WERI-Rb-1 (cell line): ENCODE measurements at places on chromosomes 6 and 20.

DNA sequence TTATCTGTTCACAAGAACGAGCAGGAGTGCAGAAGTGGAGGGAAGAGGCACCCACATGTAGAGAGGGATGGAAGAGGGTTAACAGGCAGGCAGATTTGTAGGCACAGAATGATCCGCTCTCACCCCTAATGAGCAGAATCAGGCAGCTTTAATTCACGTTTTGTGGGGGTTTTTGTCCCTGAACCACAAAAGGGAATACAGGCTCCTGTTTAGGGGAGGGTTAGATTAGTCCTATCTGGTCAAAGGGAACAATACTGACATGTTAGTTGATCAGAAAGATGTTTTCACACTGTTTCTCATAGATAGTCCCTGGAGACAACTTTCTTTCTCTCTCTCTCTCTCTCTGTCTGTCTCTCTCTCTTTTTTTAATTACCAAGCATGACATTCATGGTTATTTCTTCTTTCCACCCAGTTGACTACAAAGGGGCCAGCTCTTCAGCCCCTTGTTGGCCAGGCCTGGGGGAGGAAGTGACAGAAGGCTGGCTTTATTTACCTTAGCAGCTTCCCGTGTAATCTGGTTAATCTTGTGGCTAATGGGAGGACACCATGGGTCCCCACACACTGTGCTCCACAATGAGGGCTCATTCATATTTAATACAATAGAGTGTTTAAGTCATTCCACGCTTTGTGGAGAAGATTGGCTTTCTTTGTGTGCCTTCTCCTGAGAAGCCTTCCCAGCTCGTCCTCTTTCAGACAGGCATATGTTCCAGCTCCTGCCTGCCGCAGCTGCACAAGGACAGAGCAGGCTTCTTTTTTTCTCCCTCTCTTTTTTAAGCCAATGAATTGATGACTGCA is 958.8 kb downstream of the TFAP2A start:
- DNase-seq: peak; percentile 96

GRCh38 chr6:118574051-118574865 is 26.2 kb downstream of the PLN start:
- no peak for DNase-seq

DNA sequence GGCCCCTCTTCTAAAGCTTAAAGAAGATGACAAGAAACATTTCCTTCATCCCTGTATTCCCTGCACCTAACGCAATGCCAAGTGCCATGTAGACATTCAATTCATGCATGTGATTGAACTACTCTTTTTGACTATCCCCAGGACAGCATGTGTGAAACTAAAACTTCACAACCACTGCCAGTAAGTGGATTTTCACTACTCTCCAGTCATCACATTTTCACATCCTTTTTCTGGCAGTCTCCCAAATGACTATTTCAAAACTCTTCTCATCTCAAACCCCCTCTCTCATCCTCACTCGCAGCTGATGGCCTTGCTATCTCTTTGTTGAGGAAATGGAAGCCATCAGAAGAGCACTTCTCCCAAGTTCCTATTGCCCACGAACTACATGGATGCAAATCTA is 122.6 kb downstream of the OPRM1 start:
- DNase-seq: no peak

DNA sequence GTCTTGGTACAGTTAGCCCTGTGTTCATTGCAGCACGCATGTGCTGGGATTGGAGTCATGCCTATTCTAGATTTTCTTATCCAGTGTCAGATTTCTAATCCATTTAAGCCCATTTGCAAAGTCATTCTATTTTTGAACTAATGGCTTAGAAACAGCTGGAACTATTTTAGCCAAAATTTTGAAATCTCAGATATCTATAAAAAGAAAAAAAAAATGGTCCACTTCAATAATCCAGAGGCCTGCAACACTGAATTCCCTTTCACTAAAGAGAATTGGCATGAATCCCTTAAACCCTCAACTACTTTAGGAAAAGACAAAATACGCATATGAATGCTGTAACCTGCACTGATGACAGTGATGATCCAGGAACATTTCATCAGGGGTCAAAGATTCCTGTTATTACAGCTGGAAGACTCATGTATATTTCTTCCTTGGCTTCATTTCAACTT is 1.5 kb downstream of the COL21A1 start:
- no peak for DNase-seq

- DNase-seq: no peak
Measured at GRCh38 chr6:163405412-163406309, 8.9 kb upstream of the QKI start.

GRCh38 chr6:111978532-111979149 is 75.3 kb upstream of the CCN6 start:
- DNase-seq: no peak

GRCh38 chr6:33977606-33978411 is 168.1 kb downstream of the GRM4 start:
- DNase-seq: peak; percentile 17

DNA sequence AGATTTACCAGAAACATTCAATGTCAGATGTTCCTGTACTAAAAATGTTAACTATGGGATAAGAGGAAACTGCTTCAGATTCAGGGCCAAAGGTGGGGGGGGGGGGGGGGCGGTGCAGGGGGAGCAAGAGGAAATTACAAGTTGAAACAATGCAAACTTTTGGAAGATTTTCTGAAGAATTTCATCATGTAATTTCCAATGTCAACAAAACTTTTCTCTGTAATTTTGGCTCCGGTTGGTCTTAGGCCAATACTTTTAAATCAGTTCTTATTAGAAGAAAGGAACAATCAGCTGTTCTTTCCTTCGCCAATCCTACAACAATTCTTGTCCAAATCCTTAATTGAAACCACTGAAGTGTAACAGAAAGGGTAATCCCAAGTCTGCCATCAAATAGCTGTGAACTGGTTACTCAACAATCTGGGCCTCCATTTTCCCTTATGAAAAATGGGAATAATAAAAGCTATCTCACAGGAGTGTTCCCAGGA is 13.1 kb downstream of the UQCC1 start:
- no peak for DNase-seq

DNA sequence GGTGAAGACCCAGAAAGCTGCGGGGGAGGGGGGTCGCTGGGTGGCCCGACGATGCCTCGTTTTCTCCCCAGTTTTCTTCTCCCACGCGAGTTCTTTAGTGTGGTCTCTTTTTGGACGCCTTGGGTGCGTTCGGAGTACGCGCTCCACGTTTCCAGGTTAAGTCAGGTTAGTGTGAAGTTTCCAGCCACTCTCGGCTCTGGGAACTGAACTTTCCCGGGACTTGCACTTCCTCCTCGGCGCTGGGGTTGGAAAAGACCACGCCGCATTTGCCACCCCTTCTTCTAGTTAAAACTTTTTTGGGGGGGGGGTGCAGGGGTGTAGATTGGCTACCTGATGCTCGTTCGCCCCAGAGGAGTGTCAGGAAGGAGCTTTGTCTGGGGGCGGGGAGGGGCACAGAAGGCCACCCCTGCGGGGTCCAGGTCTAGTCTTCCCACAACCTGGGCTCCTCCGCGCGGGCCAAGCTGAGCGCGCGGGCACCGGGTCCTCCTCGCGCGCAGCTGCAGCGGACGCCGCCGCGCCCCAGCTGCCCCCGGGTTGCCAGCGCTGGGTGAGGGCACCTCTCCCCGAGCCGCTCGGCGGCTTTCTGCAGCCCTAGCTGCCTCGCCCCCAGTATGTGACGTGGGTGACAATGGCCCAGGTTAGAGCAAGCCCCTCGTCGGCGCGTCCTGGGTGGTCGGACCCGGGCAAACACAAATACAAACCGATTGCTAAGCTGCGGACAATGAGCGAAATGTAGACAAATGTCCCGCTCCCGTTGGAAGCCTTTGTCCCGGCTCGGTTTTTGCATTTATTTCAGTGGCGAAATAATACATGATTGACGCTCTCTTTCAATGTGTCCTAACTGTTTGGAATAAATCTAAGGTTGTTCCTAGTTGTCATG is 1.7 kb upstream of the NKX2-2 start:
- DNase-seq: no peak

GRCh38 chr6:26411751-26412150 is 9.7 kb downstream of the BTN3A1 start:
- no peak for DNase-seq
